Stimulated activated CD4-positive, alpha-beta T cell treated with anti-CD3 and anti-CD28 coated beads, Interleukin-1b, Interleukin-23, amount 100 ng/mL, for 24 hours (primary cell): ENCODE measurements at places on chromosomes 5 and 9.
A peak's percentile ranks its signal among the peaks of the same experiment; 100 is the strongest.

GRCh38 chr5:181133610-181134231, 2.8 kb upstream of the OR2V1 start:
- no peak for DNase-seq

DNA sequence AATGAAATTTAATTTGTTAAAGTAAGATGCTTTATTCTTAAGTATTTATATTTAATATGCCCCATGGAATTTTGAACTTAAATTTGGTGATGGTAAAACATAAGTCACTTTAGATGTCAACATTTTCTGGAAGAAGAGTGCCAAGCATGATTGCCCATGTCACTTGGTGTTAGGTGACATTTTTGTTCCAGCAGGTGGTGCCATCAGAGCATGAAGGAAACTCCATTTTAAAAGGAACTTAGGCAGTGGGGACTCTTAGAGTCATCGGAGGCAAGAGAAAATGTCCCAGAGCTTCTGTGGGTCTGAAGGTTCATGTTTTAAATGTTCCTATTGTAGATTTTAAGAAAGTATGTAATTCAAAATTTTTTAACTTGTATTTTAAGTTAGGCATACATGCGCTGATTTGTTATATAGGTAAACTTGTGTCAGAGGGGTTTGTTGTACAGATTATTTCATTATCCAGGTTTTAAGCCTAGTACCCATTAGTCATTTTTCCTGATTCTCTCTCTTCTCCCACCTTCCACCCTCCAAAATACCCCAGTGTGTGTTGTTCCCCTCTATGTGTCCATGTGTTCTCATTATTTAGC, 789.3 kb downstream of the SEMA5A start:
- DNase-seq: no peak

GRCh38 chr5:44389090-44389822, at the start of gene FGF10:
Gene FGF10 (minus strand): TSS chr5:44389420. CDS start chr5:44388682, 738 bp downstream.
- no peak for DNase-seq

DNA sequence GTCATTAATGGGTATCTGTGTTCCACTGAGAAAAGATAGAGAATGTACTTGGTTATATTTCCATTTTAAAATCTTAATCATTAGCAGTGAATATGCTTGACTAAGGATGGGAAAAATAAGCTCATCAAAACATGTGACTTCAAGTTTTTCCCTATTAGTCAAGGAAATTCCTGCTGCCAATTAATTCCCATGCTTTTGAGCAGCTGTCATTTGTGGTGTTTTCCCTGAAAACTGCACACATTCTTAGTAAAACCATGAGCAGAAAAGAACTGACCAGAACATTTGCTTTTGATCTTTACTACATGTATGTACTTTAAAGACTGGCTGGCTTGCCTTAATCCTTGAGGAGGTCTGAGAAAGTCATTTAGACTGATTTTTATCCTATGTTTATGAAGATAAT, 75.2 kb downstream of the AOPEP start:
- no peak for DNase-seq

DNA sequence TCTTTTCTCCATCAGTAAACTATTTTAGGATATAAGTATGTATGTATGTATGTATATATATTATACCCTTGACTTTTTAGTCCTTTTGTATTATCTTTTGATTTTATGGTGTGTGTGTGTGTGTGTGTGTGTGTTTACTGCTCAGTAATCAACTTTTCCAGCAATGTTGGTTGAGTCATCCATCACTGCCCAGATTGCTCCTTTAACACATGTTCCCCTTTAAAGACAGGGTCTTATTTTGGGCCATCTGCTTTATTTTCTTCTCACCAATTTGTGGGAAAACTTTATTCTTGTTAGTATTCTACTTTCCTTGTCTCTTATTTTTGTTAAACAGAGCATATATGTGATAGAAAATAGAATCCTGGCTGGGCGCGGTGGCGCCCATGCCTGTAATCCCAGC, 28.1 kb downstream of the ANKRD33B start:
- no peak for DNase-seq

DNA sequence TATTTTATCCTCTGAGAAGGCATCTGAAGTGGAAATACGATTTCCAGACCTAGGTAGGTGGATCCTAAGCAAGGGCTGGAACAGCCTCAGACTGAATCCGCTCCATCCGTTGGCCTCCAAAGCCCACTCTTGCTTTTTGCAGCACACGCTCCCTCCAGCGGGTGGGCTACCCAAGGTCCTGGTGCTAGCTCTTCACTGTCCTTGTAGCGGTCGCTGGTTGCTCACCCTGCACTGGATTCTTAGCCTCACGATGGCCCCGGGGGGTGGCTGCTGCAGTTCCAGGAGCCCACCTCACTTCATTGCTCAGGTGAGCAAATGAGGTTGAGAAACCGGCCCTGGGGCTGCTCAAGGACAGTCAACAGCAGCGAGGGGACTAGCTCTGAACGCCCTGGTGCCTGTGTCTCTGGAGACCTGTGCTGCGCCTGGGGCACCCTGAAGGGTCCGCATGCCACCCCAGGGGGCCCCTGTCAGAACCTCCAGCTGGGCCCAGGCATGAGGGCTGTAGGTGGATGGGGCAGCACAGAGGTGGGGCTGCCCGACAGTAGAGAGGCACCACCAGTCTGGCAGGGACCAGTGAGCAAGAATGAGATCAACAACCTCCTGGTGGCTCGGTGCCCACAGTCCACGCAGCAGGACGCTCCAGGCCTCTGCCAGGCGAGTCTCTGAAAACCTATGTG, 4.3 kb downstream of the MGAT4B start:
- no peak for DNase-seq

- DNase-seq: no peak
Measured at GRCh38 chr5:135011355-135012032, 22.5 kb downstream of the PITX1 start.

DNA sequence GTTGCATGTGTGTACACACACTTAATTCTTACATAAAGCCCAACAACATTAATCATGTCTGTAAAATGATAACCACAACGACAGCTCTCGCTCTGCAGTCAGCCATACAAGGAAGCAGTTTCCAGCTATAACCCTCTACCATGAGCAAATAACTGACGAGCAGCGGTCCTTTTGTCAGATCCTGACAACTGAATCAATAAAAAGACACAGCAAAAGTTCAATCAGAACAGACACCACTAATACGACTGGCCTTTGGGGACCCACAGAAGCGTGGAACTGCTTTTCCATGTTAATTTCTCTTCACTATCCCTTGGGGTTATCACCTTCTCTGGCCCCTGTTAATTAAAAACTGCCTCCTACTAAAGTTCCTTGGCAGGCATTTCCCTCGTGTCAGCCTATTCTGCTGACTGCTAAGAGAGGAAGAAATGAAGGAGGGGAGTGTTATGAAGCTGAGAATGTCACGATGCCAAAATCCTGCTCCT, 722.8 kb upstream of the GRAMD2B start:
- no peak for DNase-seq

DNA sequence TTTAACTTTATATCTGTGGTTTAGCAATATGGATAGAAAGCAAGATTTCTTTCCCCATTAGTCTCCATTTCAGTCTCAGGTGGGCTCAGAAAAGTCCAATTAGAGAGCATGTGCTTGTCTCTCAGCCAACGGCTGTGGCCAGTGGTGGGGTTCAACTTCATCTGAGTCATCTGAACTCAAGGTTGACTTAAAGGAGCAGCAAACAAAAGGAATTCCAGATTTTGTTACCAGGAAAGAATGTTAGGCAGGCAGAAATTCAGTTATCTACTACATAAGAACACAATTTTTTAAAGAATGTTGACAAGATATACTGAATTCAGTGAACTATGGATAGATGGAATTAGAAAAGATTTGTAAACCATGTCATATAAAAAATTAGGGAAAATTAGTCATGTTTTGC, 784.1 kb downstream of the MAT2B start:
- no peak for DNase-seq

GRCh38 chr9:113798062-113799030, 77.8 kb upstream of the ZNF618 start:
- no peak for DNase-seq

- DNase-seq: no peak
Measured at GRCh38 chr5:135467871-135468485, 15.8 kb upstream of the TIFAB start.

- no peak for DNase-seq
Measured at GRCh38 chr9:117704597-117704996, 394 bp downstream of the TLR4 start.

GRCh38 chr9:107242073-107243030, 40.7 kb upstream of the RAD23B start:
- DNase-seq: no peak

- DNase-seq: no peak
Measured at GRCh38 chr5:176725521-176726280, 78.4 kb downstream of the TSPAN17 start.

DNA sequence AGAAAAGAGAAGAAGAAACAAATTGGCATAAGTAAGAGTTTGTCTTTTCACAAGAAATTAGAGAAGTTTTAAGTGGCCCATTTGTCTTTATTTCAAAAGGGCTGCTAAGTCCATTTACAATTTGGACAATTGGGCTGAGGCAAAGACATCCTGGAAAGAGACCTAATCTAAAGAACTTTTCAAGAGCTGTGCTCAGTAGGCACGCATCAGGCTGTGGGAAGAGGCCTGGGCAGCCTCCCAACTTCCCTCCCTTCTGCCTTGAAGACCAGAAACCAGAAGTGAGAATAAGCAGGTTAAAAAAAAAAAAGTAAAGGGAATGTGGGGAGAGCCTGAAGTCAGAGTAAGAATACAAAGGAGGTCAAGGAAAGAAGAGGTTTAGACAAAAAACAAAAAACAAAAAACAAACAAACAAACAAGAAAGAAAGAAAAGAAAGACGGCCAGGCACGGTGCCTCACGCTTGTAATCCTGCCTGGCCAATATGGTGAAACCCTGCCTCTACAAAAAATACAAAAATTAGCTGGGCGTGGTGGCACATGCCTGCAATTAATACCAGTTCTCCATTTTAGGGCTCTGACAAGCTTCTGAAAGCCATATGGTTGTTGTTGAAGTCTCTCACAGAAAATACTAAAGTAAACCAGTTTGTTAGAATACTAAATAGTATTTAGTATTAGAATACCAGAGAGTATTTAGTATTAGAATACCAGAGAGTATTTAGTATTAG, 48.0 kb upstream of the CEP78 start:
- DNase-seq: no peak

DNA sequence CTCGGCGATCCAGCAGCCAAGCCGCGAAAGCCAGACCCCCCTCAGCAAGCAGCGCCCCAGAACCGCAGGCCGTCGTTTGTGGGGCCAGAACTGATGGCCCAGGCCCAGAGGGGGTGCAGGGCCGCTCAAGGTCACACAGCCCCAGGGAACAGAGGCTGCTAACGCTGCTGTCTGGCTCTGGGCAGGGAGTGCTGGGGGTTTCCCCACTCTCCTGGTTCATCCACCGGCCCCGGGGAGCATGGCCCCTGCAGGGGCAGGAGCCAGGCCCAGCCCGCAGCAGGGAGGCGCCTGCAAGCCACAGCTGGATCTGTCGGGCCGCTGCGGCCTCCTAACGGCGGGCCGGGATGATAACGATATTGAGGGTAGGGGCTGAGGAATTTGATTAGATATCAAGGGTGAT, 64.8 kb upstream of the IGFBPL1 start:
- DNase-seq: no peak

DNA sequence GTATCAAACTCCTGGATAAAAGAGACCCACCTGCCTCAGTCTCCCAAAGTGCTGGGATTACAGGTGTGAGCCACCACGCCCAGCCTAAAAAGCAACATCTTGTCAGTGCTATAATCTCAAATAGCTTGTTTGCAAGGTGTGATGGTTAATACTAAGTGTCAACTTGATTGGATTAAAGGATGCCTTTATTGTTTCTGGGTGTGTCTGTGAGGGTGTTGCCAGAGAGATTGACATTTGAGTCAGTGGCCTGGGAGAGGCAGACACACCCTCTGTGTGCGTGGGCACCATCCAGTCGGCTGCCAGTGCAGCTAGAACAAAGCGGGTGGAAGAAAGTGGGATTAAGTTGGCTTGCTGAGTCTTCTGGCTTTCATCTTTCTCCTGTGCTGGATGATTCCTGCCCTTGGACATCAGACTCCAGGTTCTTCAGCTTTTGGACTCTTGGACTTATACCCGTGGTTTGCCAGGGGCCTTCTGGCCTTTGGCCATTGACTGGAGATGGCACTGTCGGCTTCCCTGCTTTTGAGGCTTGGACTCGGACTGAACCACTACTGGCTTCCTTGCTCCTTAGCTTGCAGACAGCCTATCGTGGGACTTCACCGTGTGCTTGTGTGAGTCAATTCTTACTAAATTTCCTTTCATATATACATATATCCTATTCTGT, 28.1 kb downstream of the TARS1 start:
- DNase-seq: no peak

- no peak for DNase-seq
Measured at GRCh38 chr5:61304590-61305381, 27.3 kb upstream of the ZSWIM6 start.

- DNase-seq: no peak
Measured at GRCh38 chr9:129881547-129882324, 46.5 kb downstream of the USP20 start.

GRCh38 chr9:81032030-81032572, 657.2 kb downstream of the TLE1 start:
- no peak for DNase-seq

DNA sequence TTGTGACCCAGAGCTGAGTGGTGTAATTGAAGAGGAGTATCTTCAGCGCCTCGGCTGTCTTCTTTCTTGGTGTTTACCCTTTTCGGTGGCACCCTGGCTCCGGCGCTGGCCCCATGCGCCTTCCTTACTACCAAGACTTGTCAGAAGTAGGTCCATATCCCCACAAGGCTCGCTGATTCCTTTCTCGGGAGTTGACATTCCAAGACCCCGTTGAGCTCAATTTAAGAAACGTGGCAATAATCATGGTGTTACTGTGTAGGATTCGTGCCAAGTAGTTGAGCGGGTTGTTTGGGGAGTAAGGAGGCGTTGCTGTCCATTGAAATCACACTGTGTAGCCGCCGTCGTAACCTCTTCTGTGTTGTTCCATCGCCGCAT, 795 bp downstream of the NDUFAF2 start:
- DNase-seq: peak; percentile 2

DNA sequence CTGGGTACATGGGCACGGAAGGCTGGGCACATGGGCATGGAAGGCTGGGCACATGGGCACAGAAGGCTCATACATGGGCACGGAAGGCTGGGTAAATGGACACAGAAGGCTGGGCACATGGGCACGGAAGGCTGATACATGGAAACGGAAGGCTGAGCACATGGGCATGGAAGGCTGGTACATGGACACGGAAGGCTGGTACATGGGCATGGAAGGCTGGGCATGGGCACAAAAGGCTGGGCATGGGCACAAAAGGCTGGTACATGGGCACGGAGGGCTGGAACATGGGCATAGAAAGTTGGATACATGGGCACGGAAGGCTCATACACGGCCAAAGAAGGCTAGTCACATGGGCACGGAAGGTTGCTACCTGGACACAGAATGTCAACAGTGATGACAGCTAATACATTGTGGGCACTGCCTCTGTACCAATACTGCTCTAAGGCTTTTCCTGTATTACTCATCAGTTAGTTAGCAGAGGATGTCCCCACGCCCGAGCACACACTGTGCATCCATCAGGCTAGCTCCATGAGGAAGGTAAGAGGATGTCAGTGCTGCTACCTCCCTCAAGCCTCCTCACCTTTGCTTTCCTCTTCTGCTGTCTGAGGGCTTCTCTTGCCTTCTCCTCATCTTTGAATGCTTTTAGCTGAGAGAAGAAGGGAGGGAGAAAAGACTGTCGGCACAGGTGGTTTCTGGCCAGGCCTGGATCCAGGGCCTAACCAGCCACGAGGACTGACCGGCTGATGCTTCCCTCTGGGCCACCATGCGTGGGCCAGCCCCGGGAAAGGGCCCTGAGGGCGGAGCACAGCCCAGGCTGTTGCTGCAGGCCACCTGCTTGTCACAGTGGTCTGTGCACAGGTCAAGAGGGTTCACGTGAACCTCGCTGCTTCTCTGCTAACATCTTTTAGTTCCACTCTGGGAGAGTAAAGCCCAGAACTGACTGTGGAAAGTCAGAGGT, 14.3 kb downstream of the GPX3 start:
- no peak for DNase-seq

- DNase-seq: no peak
Measured at GRCh38 chr5:76626738-76627137, 3.5 kb upstream of the F2RL2 start.
